ENCODE measurements at places on chromosomes 4 and X.
A peak's percentile ranks its signal among the peaks of the same experiment; 100 is the strongest.

GRCh38 chrX:13088156-13088487 lies 43.7 kb upstream of the FAM9C start:
- no peak for DNase-seq

- no peak for DNase-seq
These were observed 609.2 kb downstream of the SPOCK3 start for GRCh38 chr4:166625018-166625637.

GRCh38 chrX:43559644-43560043 lies 96.5 kb upstream of the MAOA start:
- DNase-seq: peak; percentile 5

DNA sequence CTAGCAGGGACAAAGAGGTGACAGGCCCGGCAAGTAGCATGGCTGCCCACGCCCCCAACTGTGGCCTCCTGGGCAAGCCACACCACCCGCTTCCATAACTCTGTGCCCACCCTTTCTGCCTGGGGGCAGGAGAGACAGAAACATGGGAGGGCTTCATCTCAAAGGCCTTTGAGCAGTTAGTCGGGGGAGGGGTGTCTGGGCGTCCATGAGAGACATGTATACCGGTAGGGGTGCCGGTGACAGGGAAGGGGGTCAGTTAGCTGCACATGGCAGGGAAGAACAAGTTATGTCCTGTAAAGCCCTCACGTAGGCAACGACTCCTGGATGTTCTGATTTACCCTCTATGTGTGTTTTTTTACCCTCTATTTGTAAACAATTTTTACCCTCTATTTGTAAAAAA lies 9.3 kb downstream of the PDZD4 start:
- DNase-seq: no peak

- no peak for DNase-seq
These were observed 43.7 kb downstream of the RPS3A start for GRCh38 chr4:151143162-151143561.

DNA sequence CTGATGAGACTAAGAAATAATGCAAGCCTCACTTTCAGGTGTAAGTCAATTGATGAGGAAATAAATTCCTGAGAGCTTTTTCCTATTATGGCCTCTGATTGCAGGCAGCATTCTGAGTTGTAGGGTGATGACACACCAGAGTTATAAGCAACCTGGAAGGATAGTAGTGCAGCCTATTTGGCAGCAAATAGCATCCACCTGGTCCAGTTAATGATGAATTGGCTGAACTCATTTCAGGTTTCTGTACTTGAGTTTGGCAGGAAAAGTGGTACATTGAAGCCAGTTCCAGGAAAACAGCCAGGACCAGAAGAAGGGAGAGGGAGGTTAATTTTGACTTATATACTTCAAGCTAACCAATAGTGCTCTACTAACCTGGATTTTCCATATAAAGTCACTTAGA lies 316.8 kb downstream of the NAF1 start:
- no peak for DNase-seq

GRCh38 chr4:36549252-36549651 lies 267.8 kb downstream of the DTHD1 start:
- DNase-seq: no peak

DNA sequence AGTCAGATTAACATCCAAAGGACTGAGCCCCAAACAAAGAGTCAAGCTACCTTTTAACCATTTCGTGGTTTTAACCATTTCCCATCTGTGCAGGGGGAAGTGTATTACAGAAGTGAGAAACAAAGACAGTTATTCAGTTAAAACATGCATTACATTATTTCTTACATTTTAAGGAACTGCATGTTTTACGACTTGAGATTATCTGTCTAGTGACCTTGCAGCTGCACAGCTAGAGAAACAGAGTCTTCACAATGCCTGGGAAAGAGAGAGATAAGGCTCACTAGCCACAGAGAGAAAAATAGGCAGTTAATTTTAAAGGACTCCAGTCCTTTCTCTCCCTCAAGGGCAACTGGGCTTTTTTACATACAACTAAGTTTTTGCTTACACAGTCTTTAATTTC lies 48.7 kb upstream of the KLHL4 start:
- no peak for DNase-seq

- no peak for DNase-seq
These were observed 9.5 kb downstream of the FRMD7 start for GRCh38 chrX:132118358-132118757.

DNA sequence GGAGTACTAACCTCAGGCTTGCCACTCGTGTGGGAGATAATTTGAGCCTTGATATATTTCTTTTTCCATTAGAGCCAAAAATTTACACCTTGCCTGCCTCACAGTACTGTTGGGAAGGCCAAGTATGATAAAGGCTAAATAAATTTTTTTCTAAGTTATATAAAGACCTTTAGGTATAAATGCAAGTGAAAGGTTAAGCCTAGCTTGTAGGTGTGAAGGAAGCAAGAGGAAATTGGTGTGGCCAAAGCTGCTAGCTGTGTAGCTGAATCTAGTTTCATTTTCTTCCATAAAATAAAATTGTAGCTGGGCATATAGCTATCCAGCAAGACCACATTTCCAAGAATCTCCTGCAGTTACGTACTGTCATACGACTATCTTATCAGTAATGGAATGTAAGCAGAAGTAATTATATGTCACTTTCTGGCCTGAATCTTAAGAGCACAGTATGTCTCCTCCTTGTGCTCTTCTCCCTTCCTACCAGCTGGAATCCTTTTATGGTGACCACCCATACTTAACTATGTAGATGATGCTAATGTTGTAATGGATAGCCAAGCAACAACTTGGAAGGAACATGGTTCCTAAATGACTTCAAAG lies 14.3 kb upstream of the GABRE start:
- no peak for DNase-seq

DNA sequence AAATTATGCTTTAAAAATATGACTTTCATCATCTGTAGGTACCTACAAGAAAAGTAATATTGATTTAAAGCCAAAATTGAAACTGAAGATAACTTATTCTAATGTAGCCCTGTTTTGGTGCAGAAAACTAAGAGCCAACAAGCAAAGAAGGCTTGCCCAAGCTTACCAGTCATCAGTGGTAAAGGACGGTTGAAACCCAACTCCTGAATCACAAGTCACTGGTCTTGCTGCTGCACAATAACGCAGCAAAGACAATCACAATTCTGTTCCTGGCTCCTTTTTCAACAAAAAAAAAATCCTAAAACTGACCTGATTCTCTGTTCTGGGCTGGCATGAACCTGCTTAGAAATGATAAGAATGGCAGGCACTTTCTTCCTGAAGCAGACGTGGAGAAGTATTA lies 34.5 kb downstream of the WDFY3 start:
- no peak for DNase-seq

DNA sequence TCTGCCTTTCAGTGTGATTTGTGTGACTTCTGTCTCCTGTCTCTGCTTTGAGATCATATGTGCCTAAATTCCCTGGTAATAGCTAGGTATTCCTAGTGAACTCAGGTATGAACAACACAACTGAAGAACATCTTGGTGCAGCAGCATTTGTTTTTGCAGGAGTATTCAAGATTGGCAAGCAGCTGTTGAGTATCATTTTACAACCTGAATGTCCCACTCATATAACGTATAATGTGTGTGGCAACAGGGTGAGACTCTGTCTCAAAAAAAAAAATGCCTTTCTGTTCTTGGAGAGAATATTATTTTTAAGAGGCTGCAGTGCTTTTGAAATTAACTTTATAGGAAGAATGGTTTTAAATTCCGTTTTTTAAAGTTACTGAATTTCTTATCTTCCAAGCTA lies 7.7 kb downstream of the LSM6 start:
- DNase-seq: no peak

- DNase-seq: no peak
These were observed 15.9 kb upstream of the PIM2 start for GRCh38 chrX:48934581-48935300.

- DNase-seq: no peak
These were observed 82.5 kb downstream of the TIGD2 start for GRCh38 chr4:89193843-89194242.

DNA sequence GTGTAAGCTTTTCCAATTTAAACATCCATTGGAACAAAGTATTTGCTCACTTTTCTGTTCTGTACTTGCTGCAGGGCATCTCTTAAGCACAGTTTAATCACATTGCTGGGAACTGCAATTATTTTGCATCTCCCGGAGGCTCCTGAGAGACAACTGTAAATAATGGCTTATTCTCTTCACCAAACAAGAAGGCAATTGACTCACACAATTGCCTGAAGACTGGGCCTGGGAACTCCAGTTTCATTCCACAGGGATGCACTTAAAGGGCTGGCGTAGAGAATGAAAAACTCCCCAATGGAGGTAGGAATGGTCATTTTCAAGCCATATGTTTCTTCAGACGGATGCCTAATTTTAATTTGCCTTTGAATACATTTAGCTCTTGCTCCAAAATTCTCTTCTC lies 29.5 kb downstream of the TFDP3 start:
- DNase-seq: no peak

- DNase-seq: no peak
These were observed 29.6 kb upstream of the AP1AR start for GRCh38 chr4:112201915-112202505.

- no peak for DNase-seq
These were observed 32.4 kb downstream of the CLDN22 start for GRCh38 chr4:183287677-183288076.

GRCh38 chrX:38183596-38183995 lies 37.1 kb downstream of the SRPX start:
- no peak for DNase-seq

DNA sequence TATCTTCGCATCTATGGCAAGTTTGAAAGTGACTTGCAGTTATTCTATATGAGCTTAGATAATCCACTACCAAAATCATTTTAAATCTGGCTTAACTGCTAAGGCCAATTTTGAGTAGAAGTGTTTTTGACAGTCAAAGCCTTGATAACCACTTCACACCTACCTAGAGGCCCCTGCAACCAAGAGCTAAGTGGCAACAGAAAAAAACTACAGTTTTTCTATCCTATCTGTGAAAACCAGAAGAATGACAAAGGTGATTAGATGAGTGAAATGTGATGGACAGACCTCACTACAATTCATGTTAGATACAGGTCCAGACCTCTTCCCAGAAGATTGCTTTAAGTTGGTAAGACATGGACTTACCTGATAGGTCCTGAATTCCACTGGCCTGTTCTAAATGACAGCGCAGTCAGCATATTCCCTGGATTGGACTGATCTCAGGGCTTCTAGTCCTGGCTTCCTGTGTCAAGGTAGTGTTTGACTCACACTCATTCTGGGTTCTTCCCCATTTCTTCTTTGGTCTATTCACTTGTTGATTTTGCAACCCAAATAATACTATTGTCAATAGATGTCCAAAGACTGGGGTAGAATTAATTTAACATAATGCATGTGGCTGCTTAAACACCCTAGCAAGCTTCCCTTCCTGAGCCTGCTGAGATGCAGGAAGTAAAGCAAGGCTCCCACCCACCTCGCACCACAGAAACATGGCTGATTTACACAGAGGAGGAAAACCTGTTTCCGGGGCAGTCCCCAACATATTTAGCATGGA lies 65.1 kb downstream of the PPP3CA start:
- DNase-seq: no peak

DNA sequence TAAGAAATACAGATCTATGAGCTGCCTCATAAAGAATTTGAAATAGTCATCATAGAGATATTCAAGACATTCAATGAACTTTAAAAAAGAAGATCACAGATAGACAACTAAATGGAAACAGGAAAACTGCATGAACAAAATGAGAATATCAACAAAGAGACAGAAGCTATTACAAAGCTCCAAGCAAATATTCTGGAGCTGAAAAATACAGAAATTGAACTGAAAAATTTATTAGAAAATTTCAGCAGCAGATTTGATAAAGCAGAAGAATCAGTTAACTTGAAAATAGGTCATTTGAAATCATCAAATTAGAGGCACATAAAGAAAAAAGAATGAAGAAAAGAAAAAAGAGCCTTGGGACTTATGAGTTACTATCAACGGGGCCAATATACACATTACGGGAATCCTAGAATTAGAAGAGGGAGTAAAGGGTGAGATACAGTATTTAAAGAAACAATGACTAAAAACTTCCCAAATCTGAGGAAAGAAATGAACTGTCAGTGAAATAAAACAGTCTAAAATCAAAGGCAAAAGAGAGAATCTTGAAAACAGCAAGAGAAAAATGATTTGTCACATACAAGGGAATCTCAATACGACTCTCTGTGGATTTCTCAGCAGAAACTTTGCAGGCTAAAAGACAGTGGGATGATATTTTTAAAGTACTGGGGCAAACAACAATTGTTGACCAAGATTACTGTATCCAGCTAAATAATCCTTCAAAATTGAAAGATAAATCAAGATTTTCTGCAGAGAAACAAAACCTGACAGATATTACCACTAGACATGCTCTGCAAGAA lies 641.6 kb downstream of the ANKRD50 start:
- DNase-seq: no peak

DNA sequence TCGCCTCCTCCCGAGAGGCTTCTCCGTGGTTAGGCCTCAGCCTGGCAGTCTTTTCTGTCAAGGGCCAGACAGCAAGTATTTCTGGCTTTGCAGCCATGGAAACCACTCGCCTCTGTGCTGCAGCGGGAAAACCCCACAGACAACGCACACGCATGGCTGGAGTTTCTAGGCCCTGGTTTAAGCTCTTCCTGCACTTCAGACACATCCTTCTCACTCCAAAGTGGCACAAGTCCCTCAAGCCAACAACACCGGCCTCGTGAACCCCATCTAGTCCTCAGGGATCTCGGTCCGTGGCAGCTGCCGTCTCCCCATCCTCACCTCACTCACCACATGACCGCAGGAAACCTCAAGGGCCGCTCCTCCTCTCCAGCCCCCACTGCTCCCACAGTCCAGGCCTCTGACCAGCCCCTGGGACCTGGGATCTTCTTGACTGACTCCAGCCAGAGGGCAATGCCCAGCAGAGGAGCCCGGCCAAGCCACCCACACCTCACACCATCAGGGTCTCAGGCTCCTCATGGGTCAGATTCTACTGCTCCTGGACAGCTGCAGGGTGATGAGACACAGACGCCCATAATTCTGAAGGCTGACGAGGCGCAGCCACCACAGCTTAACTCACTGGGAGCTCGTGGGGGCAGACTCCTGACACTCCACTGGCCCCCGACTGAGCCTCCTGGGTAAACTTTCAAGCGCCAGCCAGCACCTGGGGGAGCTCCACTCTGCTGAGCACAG lies 21.7 kb downstream of the LETM1 start:
- no peak for DNase-seq

- DNase-seq: no peak
These were observed 1.3 kb downstream of the SULT1E1 start for GRCh38 chr4:69858690-69859089.

- DNase-seq: no peak
These were observed 102.0 kb downstream of the SYTL5 start for GRCh38 chrX:38108364-38108763.

Measured in stimulated activated CD8-positive, alpha-beta memory T cell treated with anti-CD3 and anti-CD28 coated beads, Interleukin-15, amount 100 ng/mL, for 48 hours (primary cell).